Endothelial cell (in vitro differentiated cells): ENCODE measurements at places on chromosomes 1 and 21.

- no peak for DNase-seq
Observed at GRCh38 chr1:177546346-177546745, 375.6 kb downstream of the BRINP2 start.

DNA sequence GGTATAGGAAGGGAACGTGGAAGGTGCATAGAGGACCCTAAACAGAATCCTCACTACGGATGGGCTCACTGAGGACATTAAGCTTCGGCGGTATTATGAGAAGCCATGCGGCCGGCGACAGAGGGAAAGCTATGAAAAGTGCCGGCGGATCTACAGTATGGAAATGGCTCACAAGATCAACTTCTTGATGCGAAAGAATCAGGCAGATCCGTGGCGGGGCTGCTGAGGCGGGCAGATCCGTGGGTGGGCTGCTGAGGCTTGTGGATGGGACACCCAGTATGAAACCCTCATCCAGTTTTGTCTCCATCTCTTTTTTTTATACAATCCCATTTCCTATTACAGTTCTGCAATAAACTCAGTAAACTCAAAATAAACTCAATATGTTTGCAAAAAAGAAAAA, 95.8 kb downstream of the CRB1 start:
- DNase-seq, result no peak

- no peak for DNase-seq
Observed at GRCh38 chr1:87295445-87296110, 33.1 kb upstream of the LMO4 start.

- no peak for DNase-seq
Observed at GRCh38 chr1:101451888-101452287, 215.1 kb downstream of the S1PR1 start.

DNA sequence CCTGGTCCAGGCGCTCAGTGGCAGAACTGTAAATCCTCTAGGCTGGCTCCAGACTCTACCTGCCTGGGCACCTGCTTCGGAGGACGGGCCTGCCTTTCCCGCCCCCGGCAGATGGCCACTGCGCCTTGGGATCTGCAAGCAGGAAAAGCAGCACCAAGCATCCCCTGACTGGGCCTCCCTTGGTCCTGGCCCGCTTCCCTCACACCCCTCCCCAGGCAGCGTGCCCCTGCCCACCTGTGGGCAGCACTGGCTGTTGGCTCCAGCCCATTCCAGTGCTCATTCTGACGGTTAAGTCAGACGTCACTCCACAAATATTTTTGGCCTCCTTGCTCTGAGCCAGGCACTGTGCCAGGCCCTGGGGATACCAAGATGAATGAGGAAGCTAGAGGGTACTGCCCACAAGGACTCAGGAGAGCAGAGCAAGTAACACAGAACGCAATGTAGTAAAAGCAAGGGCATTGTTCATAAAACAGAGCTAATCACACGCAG, 22.0 kb upstream of the BLACAT1 start:
- no peak for DNase-seq

- DNase-seq, result no peak
Observed at GRCh38 chr1:17948594-17948993, 159.0 kb upstream of the IGSF21 start.

DNA sequence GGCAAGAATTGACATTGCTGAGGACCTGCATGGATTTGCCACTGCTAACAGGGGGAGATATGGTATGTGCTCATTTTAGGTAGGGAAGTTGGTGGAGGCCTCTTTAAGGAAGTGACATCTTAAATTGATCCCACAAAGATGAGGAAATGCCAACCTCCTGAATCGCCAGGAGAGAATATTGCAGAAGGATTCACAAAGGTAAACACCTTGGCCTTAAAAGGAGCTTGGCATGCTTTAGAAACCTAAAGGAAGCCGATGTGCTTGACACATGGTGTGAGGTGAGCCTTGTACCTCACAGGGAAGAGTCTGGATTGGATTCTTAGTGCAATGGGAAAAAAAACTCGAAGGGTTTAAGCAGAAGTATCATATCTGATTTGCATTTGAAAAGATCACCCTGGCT, 470.5 kb upstream of the DAB1 start:
- DNase-seq, result no peak

- no peak for DNase-seq
Observed at GRCh38 chr1:34520111-34520510, 234.7 kb upstream of the GJB5 start.

- DNase-seq, result no peak
Observed at GRCh38 chr1:230376296-230376695, 49.8 kb downstream of the PGBD5 start.

DNA sequence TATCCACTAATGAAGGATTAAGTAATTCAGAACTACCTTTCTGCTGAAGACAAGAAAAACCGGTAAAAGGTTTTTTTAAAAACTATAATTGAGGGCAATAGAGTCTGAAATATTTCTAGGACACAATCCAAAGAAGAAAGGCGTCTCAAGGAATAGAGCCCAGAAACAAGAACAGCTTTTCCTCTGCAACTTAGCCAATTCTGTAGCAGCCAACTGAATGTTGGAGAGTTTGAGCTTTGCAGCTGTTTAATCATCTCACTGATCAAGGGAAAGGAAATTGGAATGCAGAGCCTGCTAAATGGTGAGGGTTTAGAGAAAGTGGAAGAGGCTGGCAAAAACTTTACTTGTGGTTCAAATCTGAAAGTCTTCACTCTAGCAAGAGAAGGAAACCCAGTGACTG, 818.9 kb downstream of the KCNT2 start:
- DNase-seq, result no peak

DNA sequence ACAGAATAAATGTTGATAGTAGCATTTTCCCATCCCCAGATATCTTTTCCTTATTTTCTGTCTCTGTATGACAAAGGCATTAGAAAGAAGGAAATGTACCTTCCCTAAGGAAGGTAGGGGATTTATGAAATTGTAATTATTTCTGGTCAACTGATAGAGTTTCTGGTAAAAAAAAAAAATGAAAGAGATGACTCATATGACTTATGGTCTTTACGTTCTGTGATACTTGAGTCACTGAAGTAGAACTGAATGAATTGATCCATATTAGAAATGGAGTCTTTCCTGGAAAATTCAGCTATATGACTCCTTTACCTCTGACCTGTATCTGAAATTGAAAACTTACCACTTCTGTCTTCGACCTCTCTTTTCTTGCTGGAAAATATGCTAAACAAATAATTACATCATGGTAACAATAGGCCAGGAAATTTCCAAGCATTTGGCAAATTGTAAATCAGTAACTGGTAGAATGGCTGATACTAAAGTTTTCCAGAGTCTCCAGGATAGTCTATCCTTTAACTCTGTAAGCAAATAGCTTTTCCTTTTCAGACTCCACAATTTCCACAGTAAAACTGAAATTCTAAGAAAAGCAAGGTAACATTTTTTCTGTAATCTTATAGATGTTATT, 364.3 kb upstream of the PTBP2 start:
- DNase-seq, result no peak

GRCh38 chr1:187921426-187921825, 1092.7 kb downstream of the PLA2G4A start:
- no peak for DNase-seq

- DNase-seq, result no peak
Observed at GRCh38 chr1:180280617-180281016, 50.6 kb downstream of the LHX4 start.

GRCh38 chr1:153206631-153207030, 3.4 kb downstream of the LELP1 start:
- DNase-seq, result no peak

- no peak for DNase-seq
Observed at GRCh38 chr1:237542525-237543418, 347.9 kb downstream of the ZP4 start.

DNA sequence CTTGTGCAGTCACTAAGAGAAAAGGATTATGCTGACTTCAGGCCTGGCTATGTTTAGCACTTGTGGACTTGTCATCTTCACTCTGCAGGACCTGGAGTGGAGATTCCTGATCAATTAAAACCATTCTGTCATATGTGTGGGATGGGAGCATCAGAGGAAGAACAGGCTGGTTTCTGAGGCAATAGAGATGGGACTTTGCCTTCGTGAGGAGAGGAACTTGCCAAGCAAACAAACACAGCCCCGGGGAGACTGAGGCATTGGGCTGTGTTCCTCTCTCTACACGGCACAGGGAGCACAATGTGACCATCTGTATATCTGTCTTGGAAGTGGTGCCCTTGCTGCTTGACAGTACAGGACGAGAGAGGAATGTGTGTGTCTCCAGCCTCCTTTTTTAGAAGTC, 23.1 kb downstream of the VASH2 start:
- no peak for DNase-seq

DNA sequence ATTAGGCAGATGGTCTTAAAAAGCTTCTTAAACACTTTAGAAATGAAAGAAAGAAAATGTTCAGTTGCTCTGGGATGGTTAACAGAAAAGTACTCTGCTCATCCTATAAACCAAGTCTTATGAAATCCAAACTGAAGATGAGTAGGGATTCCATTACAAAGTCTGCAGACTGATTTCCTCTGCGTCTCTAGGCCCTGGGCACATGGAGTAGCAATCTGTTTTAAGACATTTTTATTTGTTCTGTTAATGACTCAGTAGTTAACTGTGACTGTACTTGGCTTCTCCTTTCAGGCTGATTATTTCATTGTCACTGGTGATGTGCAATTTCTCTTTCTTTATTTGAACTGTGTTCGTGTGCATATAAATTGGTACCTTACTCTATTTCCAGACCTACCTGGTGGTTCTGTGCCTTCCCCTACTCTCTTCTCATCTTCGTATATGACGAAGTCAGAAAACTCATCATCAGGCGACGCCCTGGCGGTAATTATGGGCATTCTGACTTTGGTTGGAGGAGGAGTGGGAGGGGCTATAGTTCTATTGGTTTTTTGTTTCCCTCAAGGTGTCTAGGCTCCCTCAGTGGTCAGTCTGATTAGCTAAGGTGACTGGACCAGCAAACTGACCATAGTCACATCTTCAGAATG, 30.6 kb downstream of the ATP1A1 start:
- no peak for DNase-seq

GRCh38 chr21:31731056-31731856, 662 bp downstream of the SCAF4 start:
- peak; percentile 63 for DNase-seq

DNA sequence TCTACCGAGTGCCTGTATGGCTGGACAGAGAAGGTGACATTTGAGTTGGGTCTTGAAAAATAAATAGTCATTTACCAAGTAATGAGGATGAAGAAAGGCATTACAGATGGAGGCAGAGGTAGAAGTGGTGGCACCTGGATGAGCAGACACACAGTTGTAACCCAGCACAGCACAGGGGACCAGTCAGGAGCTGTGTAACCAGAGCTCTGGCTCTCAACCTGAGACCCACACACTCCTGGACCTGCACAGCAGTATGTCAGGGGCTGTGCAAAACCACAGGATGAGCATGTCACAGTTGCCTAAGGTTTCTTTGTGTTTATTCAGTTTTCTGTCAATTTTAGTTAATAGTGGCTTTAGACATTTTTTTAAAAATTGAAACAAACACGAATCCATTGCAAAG, 11.3 kb upstream of the MCOLN3 start:
- no peak for DNase-seq

DNA sequence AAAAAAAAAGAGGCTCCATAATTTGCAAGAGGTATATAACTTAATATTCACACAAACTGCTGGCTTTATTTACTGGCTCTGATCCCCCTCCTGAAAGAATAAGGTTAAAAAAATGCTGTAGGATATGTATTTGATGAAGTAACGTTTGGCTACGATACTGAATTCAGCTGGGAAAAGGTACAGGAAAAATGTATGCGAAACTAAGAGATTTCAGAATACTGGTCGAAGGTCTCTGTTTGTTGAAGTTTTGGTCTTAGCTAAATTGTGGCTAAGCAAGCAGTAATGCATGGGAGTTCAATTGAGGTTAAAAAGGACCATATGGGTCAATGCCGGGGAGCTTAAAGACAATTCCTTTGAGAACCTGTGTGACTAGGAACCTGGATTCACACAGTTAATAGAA, 355.5 kb upstream of the NCAM2 start:
- no peak for DNase-seq

- no peak for DNase-seq
Observed at GRCh38 chr1:227808566-227808965, 6.9 kb upstream of the PRSS38 start.

- DNase-seq, result no peak
Observed at GRCh38 chr1:209890641-209891330, 47.2 kb upstream of the SYT14 start.

DNA sequence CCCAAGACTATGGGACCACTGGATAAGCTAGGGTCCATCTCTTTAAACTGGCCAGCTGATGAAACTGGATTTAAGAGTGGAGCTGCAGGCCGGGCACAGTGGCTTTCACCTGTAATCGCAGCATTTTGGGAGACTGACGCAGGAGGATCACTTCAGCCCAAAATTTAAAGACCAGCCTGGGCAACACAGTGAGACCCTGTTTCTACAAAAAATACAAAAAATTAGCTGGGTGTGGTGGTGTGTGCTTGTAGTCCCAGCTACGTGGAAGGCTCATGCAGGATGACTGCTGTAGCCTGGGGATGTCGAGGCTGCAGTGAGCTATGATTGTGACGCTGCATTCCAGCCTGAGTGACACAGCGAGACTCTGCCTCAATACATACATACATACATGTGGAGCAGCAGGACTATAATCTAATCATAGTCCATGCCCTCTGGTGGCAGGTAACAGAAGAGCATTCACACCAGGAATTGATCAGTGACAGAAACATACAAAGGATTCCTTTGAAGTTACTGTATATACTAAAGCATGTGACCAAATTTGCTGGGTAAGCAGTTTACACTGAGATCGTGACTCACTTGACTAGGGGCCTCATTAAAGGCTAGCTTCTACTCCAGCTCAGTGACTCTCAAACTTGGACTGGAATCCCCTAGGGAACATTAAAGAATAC, 101.5 kb upstream of the SLFNL1 start:
- peak; percentile 24 for DNase-seq

- DNase-seq, result no peak
Observed at GRCh38 chr1:200161801-200162200, 134.3 kb downstream of the NR5A2 start.

GRCh38 chr21:46199436-46200373, 15.4 kb upstream of the SPATC1L start:
- no peak for DNase-seq

- peak; percentile 61 for DNase-seq
Observed at GRCh38 chr21:18499761-18500376, 96.3 kb upstream of the TMPRSS15 start.

DNA sequence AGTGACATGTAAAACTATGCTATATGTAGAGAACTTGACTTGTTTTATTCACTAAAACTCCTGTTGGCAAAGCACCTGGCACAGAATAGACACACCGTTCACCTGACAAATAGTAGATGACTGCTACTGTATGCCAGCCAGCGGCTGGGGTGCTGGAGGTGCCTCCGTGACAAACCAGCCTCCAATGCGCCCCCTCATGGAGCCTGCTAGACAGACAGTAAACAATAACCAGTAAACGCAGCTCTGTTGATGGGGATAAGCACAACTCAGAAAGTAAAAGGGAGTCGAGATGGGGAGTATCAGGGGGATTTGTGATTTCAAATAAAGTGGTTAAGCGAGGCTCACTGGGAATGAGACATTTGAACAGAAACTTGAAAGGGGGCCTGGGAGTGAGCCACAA, 107.2 kb downstream of the PRDM2 start:
- peak; percentile 70 for DNase-seq

GRCh38 chr1:36006941-36007500, 76.1 kb downstream of the AGO3 start:
- DNase-seq, result no peak
